ENCODE measurements at places on chromosomes 4 and X.

DNA sequence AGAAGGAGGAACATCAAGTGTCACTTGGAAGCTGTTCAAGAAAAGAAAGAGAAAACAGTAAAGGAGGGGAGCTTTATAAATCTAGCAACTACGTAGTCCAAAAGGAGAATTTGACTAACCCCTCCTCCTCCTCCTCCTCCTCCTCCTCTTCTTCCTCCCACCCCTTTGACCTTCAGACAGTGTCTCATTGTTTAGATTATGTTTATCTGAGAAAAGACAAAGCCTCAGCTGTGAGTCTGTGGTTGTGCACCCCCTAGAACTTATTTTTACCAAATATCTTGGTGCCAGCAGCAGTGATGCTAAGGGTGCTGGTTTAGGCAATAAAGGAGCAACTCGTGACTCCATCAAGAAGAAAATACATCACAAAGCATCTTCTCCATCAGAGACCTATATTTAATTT lies 68.9 kb upstream of the BMP2K start:
- DNase-seq = no peak

- no peak for DNase-seq
These were observed 132.8 kb downstream of the PDGFC start for GRCh38 chr4:156838761-156839160.

- no peak for DNase-seq
These were observed 77.9 kb downstream of the WWC2 start for GRCh38 chr4:183177001-183177400.

DNA sequence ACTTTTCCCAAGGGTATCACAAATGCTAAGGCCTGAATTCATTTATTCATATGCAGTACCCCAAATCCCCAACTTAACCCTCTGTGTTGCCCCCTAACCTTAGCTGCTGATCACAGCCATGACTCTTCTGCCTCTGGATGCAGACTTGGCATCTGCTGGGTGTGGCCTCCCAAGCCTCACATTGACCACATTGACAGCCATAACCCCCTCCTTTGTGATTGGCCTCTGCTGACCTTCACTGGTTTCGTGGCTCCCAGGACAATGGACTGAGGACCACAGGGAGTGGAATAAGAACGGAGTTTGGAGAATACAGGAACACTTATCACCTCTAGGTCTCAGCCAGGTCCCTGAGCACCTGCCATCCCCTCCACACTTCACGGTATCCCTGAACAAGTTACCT lies 123.6 kb upstream of the CPEB2 start:
- no peak for DNase-seq

- no peak for DNase-seq
These were observed 25.3 kb upstream of the CLDN24 start for GRCh38 chr4:183347566-183347965.

GRCh38 chr4:125986307-125986706 lies 671.6 kb downstream of the FAT4 start:
- DNase-seq = no peak

- no peak for DNase-seq
These were observed 121.1 kb upstream of the SORBS2 start for GRCh38 chr4:185933078-185933581.

DNA sequence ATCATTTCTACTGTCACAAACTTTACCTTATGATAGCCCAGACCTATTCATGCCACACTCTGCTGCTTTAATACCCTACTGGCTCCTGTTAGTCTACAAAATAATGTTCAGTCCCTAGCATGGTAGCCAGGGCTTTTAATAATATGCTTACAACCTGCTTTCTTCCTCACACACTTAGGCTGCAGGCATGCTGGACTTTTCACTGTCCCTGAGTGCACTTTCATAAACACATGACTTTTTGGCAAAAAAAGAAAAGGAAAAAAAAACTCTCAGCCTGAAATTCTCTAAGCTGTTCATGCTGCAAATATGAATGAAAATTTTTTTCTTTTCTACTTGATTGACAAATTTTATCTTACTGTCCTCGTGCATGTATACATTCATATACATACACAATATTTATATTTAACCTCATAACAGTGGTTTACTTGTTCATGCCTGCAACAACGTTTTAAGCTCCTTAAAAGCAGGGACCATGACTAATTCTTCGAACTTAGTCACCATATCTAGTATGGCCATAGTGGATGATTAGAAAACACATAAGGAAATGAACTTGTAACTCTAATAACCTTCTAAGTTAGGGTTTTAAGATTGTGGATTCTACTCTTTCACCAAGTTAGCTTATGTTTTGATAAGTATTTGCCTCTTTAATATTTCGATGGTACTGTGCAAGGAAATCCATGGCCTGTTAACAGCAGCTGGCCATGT lies 229.5 kb downstream of the SPCS3 start:
- no peak for DNase-seq

- DNase-seq = no peak
These were observed 106.6 kb downstream of the FNIP2 start for GRCh38 chr4:158875455-158875854.

GRCh38 chr4:44661940-44662622 lies 10.7 kb upstream of the YIPF7 start:
- DNase-seq = no peak
